AG04450 (cell line): ENCODE measurements at places on chromosomes 16 and 17. TPM values are rescaled to one million over a fixed set of nuclear protein-coding genes. Genes with fewer than 3 reads are reported as not detected.

KNOP1 gene
- polyA plus RNA-seq, result 11.5 and 14.9 TPM in 2 replicates

SULT1A3 gene
- 7.3 and 8.5 TPM in 2 replicates for polyA plus RNA-seq

CASKIN2 gene
- polyA plus RNA-seq, result 1.9 and 2.8 TPM in 2 replicates

LGALS9B gene
- polyA plus RNA-seq, result not detected in 2 replicates

TOM1L2 gene
- 24.1 and 25.5 TPM in 2 replicates for polyA plus RNA-seq

CREBBP gene
- 9.8 and 14.3 TPM in 2 replicates for polyA plus RNA-seq

ZDHHC1 gene
- 1.9 and 2.7 TPM in 2 replicates for polyA plus RNA-seq

ZNF771 gene
- 9.3 and 10.1 TPM in 2 replicates for polyA plus RNA-seq
